ENCODE measurements at places on chromosomes 1 and 21.

- peak; percentile 69 for DNase-seq
These were observed 20.4 kb downstream of the AGRN start for GRCh38 chr1:1040004-1040991.

- no peak for DNase-seq
These were observed 12.9 kb upstream of the GJA5 start for GRCh38 chr1:147773215-147773715.

- peak; percentile 83 for DNase-seq
These were observed 30.7 kb downstream of the EIF2D start for GRCh38 chr1:206581571-206581981.

- no peak for DNase-seq
These were observed 149.5 kb upstream of the HMGB4 start for GRCh38 chr1:33714421-33714820.

- no peak for DNase-seq
These were observed 96.4 kb downstream of the PKN2 start for GRCh38 chr1:88780485-88780884.

DNA sequence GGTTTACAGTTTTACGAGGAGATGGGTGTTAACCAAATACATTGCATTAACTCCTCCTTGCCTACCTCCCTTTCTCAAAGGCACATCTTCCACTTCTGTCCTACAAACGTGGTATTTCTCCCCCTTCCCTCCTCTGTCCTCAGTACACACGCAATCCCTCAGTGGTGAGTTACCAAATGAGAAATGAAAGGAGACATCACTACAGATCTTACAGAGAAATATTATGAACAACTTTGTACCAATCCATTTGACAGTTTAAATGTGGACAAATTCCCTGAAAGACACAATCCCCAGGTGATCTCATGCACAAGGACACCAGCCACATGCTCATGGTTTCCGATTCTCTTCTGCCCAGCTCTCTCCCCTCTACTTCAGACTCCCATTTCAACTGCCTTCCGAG lies 6.4 kb downstream of the LACTBL1 start:
- DNase-seq = no peak

DNA sequence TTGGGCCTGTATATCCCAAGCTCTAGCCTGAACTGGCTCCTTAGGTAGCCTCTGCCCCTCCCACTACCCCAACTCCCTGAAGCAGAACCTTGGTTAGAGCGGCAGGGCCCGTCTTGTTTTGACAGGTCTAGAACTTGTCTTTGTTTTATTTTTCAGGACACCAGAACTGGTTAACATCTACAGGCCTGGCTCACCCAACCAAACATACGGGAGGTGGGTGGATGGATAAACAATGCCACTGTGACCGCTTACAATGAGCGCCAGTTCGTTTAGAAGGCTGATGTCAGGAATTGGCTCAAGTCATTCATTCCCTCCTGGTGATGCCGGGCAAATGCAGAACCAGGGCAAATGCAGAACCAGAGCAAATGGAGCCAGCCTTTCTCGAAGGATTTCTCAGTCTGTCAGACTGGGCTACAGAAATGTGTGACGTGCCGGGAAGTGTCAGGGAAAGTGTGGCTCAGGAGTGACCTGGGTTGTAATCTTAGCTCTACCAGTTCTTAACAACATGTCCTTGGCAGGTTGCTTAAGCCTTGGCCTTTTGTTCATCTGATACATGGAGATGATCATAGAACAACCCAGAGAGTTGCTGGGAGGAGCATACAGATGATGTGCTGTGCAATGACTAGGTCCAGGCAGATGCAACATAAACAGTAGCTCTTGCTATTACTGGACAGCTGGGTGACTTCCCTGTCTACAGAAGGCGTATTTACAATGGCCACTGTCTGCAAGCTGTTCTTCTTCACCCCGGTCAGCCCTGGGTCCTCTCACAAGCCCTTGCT lies 30.5 kb upstream of the BTG2 start:
- no peak for DNase-seq

DNA sequence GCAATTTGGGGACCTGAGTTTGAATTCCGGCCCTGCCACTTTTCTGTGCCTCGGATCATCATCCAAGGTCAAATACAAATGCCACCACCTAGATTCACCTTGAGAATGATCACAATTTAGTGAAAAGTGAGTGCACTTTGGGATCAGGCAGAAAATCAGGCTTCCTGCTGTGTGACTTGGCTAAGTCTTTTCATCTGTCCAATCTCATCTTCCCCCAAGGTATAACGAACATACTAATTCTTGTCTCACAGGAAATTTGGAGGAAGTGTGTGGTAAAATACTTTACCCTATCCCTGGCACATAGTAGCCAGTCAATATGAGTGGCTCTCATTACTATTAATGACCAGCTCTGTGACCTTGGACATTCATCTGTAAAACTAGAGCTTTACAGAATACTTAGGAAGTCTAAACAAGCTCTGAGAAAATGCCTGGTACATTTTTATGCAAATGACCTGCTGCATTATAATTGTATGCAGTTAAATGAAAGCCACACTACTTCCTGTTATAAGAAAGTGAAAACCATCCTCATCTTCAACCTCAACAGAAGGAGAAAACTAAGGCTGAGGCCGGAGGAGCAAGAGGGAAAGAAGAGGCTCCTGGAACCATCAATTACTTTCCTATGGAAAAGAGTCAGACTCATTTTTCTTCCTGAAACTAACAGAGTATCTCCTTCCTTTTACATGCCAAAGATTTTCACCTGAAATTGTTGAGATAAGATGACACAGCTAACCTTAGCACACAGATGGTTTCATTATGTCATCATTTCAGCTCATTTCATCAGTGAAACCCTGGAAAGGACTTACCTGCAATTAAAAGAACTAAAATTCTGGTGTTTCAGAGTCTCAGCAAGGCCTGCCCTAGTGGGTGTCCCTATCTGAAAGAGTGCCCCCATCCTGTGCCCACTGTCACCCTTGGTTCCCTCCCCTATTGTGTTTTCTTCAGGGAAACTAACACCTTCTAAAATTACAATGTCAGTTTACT lies 32.6 kb upstream of the RGS8 start:
- DNase-seq = no peak

- no peak for DNase-seq
These were observed 105.8 kb downstream of the OMA1 start for GRCh38 chr1:58440696-58441095.

- no peak for DNase-seq
These were observed 751 bp downstream of the STUM start for GRCh38 chr1:226549094-226549936.

- DNase-seq = no peak
These were observed 80.8 kb downstream of the DYRK1A start for GRCh38 chr21:37447288-37447936.

- DNase-seq = no peak
These were observed 770 bp upstream of the RC3H1 start for GRCh38 chr1:174022976-174023277.

DNA sequence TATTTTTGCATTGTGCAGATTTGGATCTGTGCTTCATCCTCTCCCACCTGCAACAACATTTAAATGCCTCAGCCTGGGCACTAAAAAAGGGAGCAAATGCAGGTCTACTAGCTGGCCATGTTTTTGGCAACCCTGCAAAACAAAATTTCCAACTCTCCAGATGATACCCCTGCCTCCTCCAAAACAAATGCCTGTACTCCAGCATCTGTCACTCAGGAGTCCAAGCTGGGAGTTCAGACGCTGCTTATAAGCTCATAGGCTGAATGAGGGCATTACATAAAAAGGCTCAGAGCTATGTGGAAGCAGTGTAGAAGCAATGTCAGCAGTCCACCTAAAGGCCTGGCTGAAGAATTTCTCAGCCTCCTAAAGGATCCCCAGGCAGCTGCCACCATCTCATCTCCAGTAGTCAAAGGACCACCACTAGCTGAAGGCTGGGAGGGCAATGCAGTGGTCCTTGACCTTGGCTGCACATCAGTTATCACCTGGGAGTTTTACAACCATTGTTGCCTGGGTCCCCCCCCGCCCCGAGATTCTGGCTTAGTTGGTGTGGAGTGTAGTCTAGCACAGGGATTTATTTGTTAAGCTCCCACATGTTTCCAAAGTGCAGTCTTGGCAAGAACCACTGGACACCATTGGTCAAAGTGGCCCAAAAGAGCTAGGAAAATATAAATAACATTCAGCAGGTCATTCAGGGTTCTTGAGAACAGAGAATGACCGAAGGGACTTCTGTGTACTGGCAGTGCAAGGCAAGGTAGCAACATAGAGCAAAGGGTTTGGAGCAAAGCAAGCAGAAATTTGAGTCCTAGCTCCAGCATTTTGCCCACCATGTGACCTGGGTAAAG lies 57.2 kb downstream of the ITPKB start:
- DNase-seq = no peak

DNA sequence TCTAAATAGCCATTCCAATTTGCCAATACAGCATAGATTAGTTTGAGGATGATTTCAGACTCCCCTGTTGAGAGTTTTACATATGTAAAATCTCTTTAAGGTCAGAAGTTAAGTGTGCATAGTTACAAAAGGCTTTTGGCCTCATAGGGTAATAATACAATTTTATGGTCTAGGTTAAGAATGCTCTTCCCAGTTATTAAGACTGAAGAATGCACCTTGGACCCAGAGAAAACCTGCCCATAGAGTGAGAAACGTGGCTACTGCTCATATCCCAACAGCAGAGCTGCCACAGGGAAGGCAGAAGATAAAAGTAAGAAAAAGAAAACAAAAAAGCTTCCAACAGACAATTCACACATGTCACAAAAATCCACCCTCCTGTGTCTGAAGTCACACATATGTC lies 255.9 kb downstream of the LMO4 start:
- DNase-seq = no peak

DNA sequence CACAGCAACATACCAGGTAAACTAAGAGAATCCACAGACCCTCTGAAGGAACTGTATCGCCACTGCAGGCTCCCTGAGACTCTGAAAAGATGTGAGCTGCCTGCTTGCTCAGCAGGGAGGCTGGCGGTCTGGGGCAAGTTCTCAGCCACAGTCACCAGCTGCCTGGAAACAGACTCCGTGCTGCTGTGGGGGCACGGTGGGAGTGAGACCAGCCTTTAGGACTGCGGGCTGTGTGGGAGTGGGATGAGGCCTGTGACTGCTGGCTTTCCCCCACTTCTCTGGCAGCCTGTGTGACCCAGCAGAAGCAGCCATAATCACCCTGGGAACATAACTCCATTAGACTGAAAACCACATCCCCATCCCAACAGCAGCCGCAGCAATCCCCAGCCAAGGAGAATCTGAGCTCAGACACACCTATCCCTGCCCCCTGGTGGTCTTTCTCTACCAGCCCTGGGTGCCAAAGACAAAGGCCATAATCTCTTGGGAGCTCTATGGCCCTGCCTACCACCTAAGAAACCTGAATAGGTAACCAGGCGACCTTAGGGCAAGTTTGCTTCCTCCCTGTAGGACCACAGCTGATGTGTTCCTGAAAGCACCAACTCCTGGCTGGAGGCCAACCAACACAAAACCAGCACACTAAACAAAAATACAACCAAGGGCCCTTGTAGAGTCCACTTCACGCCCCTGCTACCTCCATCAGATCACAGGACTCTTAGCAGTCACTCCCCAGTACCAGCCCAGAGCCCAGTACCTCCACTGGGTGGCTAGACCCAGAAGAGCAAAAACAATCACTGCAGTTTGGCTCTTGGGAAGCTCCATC lies 151.5 kb downstream of the SMYD3 start:
- no peak for DNase-seq

- no peak for DNase-seq
These were observed 487.5 kb upstream of the CHRM3 start for GRCh38 chr1:238898856-238899255.

GRCh38 chr1:63790989-63791388 lies 17.2 kb downstream of the ROR1 start:
- no peak for DNase-seq

DNA sequence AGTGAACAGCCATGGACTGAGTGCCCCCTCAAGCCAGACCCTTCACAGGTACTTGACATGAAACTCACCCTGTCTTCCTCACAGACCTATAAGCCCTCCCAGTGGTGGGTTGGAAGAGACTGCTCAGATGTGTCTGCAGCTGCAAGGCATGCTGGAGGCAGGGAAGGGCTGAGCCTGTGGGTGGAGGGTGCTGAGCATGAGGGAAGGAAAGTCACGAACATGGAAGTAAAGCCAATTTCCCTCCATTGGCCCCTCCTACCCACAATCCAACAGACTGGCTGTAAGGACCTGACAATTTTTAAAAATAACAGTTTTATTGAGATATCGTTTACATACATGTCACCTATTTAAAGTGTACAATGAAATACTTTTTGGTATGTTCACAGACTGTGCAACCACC lies 44.1 kb downstream of the RCSD1 start:
- DNase-seq = no peak

DNA sequence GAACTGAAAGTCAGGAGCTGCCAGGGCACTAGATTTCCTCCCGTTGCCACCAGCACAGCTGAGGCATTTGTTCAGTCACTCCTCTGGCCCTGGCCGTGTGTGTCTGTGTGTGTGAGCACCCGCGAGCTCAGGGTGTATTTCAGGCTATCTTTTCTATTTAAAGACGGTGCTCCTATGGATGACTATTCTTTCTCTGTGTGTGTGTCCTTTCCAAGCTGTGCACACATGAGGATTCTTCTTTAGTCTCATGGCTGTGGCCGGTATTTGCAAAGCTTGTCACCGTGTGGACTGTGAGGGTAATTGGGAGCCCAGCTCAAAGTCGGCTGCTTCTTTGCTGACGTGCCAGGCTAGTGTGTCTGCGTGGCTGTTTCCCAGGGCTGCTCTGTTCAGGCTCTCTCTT lies 3.0 kb upstream of the KCND3 start:
- no peak for DNase-seq

- DNase-seq = no peak
These were observed 60.0 kb upstream of the ROR1 start for GRCh38 chr1:63713627-63714481.

GRCh38 chr1:65469126-65469888 lies 48.8 kb downstream of the LEPR start:
- no peak for DNase-seq

- peak; percentile 47 for DNase-seq
These were observed 13.7 kb downstream of the DHRS3 start for GRCh38 chr1:12604114-12604874.

DNA sequence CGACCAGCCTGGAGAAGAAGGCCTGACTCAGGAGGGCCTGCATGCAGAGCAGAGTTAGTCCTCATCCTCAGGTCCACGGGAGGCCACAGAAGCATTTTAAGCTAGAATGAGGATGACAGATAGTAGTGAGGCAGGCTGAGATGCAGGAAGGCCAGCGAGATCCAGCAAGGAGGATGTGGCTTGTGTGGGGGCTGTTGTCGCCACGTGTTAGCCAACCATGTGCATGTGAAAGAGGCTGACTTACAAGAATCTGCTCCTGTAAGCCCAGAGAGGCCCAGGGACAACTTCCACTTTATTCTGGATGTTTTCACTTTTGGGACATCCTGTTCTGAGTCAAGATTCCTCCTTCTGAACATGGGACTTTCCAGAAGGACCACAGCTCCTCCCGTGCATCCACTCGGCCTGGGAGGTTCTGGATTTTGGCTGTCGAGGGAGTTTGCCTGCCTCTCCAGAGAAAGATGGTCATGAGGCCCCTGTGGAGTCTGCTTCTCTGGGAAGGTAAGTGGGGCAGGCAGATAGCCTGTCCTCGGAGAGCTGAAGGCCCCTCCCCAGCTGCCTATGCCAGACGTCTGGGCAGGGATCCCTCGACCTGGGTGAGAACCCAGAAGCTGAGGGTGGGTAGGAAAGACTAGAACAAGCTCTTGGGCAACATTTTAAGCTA lies at the start of gene SLAMF8:
Gene SLAMF8, plus strand, starts transcription at position 433 of the 661 bp plus-strand sequence. Its CDS starts 26 bp downstream, at position 459.
- DNase-seq = no peak

GRCh38 chr1:215761446-215761845 lies 194.3 kb downstream of the KCTD3 start:
- no peak for DNase-seq

Data from activated CD4-positive, alpha-beta T cell treated with anti-CD3 and anti-CD28 coated beads, Interleukin-2, amount 50 U/mL, for 4 hours (primary cell).